Suppressor macrophage (primary cell): ENCODE measurements at places on chromosomes 5 and 9.

GRCh38 chr5:65255294-65255693 lies 226.4 kb downstream of the ADAMTS6 start:
- no peak for DNase-seq

- no peak for DNase-seq
Measured at GRCh38 chr5:129019401-129019908, 54.2 kb downstream of the SLC27A6 start.

DNA sequence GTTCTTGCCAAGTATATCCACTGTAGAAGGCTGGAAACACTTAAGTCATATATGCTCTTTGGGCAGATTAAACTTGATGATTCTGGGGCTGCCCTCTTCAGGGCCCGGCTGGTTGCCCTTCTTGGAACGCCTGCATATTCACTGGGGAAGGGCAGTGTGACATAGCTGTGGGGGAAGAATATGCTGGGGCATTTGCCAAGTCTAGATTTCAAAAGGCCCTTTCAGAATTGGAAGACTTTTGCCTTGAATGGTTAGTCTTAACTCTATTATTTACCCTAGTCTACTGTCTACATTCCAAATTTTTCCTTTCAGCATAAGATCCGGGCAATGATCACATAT lies 161.2 kb upstream of the PITX1 start:
- DNase-seq, result no peak

GRCh38 chr5:88792144-88792840 lies 90.7 kb downstream of the MEF2C start:
- no peak for DNase-seq

DNA sequence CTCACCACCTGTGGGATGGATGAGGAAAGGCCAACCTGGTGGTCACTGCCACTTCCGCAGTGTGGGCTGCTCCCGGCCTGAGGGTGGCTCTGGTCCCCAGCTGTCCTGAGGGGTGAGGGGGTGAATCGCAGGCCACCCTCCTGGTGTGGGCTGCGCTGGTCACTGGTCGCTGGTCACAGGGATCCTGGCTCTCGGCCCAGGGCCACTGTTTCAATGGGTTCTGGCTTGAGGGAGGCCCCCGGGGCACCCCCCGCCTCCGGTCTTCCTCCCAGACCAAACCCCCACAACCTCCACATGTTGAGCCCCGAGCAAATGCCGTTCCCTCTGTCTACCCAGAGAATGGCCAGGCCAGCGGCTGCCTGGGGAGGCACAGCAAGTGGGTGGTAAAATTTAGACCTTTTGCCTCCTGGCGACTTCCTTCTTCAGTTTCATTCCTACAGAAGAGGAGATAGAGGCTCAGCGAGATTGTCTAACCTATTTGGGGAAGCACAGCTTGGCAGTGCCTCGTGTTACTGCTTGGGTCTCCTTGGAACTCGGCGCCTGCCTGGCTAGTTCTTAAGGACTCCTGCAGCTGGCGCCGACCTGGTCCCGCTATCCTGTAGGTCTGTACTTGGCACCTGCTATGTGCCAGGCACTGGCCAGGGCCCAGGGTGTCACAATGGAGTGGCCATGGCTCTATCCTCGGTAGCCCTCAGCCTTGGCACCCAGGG lies 48.2 kb downstream of the RXRA start:
- DNase-seq, result peak; percentile 95

GRCh38 chr5:1315018-1315708 lies 20.3 kb upstream of the TERT start:
- DNase-seq, result no peak

DNA sequence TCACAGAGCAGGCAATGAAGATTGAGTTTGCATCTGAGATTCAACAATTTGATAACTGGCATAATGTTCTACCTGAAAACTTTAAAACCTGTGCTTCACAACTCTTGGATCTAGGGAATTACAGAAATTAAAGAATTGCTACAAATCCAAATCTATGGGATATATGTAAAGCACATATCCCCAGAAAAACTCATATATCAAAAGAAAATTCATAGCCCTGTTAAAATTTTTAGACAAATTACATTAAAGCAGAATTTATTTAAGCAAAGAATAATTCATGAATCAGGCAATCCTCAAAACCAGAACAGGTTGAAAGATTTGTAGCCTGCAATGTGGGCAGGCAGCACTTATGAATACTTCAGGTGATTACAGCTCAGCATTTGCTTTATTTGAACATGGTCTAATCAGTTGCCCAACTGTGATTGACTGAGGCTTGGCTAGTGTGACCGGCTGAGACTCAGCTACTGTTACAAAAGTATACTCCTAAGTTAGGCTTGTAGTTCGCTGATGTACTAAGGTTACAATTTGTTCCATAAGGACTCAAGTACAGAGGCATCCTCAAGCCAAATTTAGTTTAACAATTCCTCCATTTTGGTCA lies 10.3 kb upstream of the UBTD2 start:
- DNase-seq, result no peak

- DNase-seq, result no peak
Measured at GRCh38 chr5:178651046-178651810, 24.4 kb upstream of the CLK4 start.

DNA sequence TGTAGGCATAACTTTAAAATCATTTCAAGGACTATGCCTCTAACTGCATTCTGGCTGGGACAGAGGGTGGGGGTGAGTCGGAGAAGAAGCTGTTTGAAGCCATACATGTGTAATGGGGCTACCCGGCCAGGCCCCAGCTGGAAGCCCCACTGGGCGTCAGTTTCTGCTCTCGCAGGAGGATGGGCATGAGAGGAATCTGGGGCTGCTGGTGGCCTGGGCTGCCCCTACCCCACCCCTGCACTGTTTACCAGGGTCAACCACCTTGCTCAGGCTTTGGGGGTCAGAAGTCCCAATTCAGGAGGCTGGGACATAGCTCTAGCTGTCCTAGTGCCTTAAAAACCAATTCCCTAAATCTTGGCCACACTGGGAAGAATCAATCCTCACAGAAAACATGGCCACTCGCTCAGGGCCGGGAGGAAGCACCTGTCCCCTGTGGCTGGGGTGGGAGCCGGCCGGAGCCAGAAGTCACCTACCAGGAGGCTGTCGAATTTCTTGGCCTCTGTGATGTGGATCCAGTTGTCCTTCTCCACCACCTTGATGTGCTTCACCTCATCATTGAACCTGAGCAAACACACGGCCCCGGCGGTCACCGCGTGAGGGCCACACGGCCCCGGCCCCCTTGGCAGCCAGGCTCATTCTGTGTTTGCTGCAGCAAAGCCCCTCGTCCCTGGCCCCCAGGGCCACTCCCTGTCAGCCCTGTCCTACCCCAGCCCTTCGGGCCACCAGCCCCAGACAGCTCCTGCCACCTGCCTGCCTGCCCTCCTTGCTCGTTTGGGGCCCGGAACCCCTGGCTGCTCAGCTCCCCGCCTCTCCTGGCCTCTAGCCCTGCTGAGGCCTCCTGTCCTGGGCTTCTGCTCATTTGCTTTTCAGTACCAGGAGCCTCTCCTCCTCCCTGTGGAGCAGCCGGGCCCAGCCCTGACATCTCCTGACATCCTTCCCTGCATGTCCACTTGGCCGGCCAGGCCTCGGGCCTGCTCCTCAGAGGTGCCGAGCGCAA lies 33.6 kb upstream of the SARDH start:
- DNase-seq, result no peak

- no peak for DNase-seq
Measured at GRCh38 chr9:113973963-113974413, 97.9 kb downstream of the ZNF618 start.

DNA sequence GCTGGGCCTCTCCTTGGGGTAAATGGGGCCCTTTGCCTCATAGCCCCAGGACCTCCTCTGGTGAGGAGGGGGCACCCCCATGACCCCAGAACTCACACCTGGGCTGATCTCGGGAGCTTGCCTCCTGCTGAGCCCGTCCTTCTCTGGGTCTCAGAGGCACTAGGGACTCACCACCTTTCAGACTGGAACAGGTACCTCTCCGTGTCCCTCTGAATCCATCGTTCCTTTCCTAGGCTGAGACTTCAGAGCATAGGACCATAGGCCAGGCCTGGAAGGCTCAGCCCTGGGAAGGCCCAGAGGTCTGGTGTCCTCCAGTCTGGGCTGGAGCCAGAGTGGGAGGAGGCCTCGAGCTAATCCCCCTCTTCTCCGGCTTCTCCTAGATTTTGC lies 97.9 kb downstream of the CACNA1B start:
- DNase-seq, result no peak
